Kidney epithelial cell (primary cell): ENCODE measurements at places on chromosomes 7 and 10. TPM values are rescaled to one million over a fixed set of nuclear protein-coding genes. Genes with fewer than 3 reads are reported as not detected.

GRCh38 chr10:111593578-111593977 lies 516.7 kb downstream of the ADRA2A start:
- DNase-seq, result no peak

GRCh38 chr7:104900525-104901239 lies 113.3 kb upstream of the KMT2E start:
- DNase-seq, result no peak

DNA sequence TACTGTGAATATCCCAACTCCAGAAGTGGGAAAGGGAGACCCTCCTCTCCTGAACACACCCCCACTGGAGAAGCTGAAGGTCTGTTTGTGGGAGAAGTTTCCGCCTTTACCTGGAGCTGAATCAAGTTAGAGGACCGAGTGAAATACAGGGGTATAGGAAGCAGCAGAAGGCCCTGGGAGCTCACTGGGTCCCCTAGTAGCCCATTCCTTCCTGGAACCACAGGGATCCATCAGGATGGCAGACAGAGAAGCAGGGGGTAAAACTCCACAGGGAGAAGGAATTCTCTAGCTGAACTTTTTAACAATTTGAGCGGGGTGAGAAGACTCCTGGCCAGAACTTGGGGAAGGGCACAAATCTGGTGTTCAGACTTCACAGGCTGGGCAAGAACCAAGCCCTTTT lies 275.8 kb downstream of the GRID1 start:
- no peak for DNase-seq

GRCh38 chr10:90174531-90174930 lies 473.1 kb downstream of the KIF20B start:
- DNase-seq, result no peak

DNA sequence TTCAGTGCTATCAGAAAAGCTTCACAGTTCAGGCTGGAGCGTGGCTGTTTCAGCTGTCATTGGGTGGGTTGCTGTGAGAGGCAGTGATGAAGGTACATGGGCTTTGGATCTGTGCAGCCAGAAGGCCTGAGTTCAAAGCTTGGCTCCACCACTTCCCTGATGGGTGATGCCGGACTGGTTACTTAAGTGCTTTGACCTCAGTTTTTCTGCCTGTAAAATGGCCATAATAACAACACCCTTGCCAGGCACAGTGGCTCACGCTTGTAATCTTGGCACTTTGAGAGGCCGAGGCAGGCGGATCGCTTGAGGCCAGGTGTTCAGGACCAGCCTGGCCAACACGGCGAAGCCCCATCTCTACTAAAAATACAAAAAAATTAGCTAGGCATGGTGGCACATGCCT lies 10.4 kb upstream of the IFT22 start:
- DNase-seq, result no peak

DNA sequence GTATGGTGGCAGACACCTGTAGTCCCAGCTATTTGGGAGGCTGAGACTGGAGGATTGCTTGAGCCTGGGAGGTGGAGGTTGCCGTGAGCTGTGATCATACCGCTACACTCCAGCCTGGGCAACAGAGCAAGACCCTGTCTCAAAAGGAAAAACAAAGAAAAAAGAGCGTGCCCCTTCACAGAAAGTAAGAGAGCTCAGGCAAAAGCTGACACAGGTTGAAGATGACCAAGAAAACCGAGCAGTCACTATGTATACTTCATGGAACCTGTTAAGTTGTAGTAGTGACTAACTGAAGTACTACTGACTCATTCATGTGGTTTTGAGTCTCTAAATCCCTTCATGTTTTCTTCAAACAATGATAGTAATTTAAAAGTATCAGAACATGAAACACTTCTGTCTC lies 1.2 kb upstream of the PRRT4 start:
- no peak for DNase-seq

- no peak for DNase-seq
Measured at GRCh38 chr10:8511026-8511425, 456.5 kb downstream of the GATA3 start.

DNA sequence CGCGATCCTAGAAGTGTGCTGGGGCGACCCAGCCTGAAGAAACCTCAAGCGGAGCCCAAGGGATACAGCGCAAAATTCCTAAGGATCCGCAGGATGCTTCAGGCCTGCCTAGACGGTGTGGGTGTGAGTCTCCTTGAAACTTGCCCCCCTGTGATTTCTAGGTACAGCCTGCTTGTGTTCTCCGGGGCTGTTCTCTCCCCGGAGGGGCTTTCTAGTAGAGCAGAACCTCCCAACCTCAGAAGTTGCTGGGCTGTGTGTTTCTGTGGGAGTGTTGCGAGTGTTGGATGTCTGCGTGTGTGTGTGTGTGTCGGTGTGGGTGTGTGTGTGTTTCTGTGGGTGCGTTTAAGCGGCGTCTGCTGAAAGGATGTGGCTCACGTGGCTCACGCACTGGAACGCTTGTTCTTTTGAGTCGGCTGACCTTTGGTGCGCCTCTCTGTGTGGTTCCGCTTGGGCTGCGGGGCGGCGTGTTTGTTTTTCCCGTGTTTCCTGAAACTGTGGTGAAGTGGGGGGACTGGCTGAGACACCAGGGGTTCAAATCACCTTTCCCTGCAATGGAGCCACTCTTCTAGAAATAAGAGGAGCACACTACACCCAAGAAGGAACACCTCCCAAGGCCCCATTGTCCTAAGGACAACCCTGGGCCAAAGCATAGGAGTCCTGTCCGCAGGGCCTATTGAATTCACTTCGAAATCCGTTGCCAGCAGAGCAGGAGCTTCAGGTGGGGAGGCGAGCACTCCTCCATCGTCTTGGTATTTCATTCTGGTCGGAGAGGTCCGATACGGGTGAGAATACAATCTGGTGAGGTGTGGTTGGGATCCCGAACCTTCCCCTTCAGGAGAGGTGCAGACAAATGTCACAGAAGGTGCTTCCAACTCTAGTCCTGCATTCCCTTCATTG lies 25.1 kb upstream of the ZNF273 start:
- no peak for DNase-seq

DNA sequence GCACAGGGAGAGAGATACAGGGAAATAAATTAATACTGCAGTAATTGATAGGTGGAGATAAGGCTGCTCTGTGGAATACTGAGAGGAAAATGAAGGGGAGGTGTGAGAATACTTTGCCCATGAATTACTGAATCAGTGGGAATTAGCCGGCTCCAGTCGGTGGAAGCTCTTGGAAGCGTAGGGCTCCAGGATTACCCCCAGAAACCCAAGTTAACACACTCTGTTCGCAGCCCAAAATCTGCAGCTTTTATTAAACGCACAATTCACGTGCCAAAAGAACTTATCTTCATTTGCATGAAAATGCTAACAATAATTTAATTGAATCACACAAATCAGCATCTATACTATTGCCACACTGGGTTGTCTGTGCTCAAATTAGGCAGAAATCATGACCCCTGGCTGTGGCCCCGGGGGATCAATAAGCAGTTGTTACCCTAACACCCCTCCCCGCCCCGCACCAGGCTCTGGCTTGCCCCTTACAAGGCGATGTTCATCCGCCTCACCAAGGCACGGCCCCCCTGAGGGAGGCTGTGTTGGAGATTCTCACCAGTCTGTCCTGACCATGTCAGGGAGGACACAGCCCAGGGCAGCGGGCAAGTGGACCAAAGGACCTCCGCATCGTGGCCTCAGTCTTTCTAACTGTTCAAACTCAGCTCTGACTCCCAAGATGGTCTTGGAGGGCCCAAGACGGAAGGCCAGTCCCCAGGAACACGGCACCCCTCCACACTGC lies 48.4 kb upstream of the MGMT start:
- no peak for DNase-seq

DNA sequence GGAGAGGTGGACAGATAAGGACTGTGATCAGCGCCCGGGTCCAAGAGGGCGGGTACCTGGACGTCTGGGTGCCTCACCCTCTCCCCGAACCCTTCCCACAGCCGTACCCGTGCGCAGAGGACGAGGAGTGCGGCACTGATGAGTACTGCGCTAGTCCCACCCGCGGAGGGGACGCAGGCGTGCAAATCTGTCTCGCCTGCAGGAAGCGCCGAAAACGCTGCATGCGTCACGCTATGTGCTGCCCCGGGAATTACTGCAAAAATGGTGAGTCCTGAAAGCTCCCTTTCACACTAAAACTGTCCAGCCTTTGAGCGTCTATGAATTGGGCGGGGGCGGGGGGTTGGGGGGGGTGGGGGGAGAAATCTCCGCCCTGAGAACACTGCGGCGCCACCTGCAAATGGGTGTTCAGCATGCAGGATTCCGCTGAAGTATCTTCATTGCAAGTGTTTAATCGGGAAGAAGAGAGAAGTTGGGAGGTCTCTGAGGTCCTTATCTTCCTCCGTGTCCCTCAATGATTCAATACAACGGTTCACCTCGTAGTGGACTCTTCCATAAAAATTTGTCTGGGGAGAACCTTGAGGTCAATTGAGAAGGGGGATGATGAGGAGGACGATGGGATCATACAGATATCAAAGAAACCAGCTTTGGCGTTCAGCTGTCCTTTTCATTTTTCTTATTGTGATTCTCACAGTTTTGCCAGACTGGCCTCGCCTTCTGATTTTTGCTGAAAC lies 906 bp downstream of the DKK1 start:
- DNase-seq, result no peak

DNA sequence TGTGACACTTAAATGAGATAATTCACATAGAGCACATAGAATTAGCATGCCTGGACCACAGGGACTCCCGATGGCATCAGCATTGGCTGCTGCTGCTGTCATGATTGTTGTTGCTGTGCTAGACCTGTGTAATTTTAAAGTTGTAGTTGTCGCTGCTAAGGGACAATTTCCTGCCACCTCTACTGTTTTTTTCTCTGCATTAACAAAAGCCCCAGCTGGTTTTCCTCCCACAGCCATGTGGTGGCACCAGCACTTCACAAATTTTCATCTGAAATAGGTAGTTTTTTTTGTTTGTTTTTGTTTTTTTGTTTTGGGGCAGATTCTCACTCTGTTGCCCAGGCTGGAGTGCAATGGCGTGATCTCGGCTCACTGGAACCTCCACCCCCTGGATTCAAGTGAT lies 25.4 kb upstream of the PRXL2A start:
- peak; percentile 14 for DNase-seq

DNA sequence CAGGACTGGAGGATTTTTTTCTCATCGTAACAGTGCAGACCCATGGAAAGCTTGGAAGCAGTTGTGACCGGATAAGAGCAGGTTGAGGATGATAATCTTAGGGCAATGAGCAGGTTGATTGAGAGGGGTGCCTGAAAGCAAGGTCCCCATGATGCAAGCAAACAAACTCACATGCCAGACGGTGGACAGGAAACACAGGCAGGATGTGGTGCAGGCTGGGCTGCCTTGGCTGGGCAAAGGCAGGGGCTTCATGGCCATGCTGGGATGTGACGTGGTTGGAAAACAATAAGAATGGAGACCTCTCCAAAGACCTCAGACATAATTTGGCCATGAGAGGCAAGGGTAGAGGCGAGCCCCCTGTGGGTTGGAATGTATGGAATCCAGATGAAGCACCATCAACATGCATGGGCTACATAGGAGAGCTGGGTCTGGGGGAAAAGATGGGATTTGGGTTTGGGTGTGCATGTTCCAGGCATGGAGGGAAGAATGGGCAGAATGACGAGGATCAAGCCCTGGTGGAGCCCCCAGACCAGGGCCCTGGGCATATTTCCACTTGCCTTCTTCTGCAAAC lies 58.3 kb downstream of the IKZF1 start:
- no peak for DNase-seq

DNA sequence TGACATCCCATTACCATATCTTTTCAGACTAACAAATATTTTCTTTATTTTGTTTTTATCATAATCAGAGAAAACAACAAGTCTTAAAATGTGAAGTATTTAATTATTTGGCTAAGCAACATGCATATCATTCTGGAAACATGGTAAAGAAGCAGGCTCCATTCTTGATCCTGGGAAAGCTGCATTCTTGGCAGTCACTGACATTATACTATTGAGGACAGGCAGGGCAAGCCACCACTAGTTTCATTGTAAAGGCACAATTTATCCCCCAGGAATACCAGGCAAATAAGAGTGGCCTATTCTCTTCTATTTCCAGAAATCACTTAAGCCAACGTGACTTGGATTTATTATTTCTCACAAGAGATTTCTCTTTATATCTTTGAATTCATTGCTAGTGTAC lies 153.8 kb upstream of the AKR1E2 start:
- DNase-seq, result no peak

DNA sequence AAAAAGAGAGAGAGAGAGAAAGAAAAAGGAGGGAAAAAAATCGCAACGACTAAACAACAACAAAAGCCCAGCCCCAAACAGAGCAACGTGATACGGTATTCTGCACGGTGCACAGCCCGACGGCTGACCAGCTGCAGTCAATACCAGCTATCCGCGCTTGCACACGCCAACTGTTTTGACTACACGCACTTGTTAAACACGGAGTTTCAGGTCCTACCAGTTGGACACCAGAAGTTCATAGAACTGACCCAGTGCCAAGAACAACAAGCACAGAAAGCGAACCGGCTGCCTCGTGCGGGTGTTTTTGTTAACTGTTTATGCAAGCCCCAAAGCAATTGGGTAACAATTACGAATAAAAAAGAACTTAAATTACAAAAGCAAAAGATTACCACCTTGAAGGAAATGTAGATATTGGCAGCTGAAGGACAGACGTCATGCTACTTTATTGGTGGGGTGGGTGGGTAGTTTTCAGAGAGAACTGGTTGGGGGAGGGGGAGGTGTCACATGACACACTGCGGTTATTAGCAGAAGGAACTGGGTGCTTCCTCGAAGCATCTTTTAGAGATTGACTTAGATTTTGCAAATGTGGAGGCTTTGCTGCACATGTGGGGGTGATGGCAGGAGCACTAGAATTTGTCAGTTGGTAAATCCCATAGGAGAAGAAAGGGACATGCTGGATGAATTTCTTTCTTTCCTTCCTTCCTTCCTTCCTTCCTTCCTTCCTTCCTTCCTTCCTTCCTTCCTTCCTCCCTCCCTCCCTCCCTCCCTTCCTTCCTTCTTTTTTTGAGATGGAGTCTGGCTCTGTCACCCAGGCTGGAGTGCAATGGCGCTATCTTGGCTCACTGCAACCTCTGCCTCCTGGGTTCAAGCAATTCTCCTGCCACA lies 110.6 kb upstream of the EFCAB10 start:
- peak; percentile 21 for DNase-seq

GRCh38 chr10:7471720-7472367 lies 61.0 kb upstream of the SFMBT2 start:
- no peak for DNase-seq

- DNase-seq, result no peak
Measured at GRCh38 chr10:11378835-11379234, 232.6 kb downstream of the USP6NL start.

DNA sequence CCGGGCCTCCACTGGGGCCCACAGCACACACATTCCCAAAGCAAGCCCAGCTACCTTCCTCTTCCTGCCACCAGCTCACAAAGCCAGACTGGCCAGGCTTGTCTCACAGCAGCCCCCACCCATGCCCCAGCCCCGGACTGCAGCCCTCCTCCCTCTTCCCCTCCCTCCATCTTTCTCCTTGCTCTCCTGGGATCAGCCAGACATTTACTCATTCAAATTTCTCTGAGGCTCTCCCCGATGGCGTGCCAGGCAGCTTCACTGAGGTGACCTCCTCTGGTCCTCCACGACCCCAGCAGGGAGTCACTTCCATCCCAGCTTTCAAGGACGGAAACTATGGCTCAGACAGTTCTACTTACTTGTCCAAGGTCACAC lies 187.5 kb downstream of the GRID1 start:
- no peak for DNase-seq

Gene TMEM176A
- total RNA-seq, result 13.3 and 18.9 TPM in 2 replicates

Gene MSS51
- total RNA-seq, result 0.54 and 0.55 TPM in 2 replicates

Gene RPP30
- total RNA-seq, result 40.7 and 44.4 TPM in 2 replicates

Gene EPHB4
- 138 TPM in 2 replicates for total RNA-seq

Gene EPO
- not detected in 2 replicates for total RNA-seq

Gene OR2A5
- total RNA-seq, result not detected in 2 replicates

Gene TUBAL3
- total RNA-seq, result 0.34 and 0.46 TPM in 2 replicates
